Stimulated activated CD8-positive, alpha-beta memory T cell treated with anti-CD3 and anti-CD28 coated beads, Interleukin-2, amount 100 ng/mL, for 1 hour (primary cell): ENCODE measurements at places on chromosomes 6 and 20.

GRCh38 chr6:12359036-12359435 is 68.9 kb downstream of the EDN1 start:
- no peak for DNase-seq

DNA sequence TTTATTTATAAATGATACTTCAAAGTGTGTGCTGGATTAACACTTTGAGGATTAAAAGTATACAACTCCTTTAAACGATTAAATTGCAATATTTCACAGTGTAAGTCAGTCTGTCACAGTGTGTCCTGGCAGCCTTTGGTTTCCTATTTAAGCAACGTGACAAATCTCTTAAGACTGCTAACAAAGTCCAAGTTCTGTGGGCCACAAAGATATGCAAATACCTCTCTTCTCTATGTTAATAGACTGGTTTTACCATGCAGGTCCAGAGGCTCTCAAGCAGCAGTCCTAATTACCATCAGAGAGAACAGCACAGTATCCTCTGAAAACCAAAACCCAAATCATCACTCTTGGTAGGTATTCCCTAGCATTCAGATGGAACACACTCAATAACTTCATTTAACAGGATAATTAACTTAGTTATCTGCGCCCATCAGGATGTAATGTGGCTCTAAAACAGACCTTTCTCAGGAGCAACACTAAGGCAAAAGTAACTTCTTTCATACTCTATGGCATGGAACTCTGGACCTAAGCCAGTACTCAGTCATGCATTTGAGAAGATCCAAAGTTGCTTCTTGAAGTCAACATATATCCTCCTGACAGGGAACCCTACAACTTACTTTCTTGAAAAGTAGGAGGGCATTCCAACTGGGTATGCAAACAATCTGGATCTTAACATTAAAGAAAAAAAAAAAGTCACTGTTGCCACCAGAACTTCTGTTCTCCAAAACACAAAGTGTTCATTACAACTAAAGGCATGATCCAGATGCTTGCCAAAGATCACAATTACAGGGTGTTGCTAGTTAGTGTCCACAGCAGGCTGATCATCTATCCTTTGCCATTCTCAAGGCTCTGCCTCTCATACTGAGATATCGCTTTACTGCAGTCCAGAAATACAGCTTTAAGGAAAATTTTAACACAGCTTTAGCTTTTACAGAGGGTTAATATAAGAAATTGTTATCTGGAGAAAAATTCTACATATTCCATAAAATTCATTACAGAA is 53.2 kb downstream of the MAN1A1 start:
- DNase-seq, result no peak

DNA sequence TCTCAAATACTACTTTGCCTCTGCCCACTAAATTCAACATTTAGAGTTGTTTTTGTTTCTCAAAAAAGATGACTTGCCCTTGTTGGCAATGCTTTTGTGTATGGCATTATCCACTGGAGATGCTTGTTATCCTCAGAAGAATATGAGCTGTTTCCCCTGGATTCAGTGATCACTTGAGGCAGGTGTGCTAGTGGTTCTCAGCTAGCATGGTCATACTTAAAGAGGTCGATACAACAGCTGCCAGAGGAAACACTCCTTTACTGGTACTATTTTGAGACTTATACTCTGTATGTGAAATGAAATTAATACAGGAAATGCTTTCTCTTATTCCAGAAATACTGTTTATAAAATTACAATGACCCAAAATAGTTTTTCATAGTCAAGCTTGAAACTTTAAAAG is 122.5 kb downstream of the HIVEP1 start:
- no peak for DNase-seq

DNA sequence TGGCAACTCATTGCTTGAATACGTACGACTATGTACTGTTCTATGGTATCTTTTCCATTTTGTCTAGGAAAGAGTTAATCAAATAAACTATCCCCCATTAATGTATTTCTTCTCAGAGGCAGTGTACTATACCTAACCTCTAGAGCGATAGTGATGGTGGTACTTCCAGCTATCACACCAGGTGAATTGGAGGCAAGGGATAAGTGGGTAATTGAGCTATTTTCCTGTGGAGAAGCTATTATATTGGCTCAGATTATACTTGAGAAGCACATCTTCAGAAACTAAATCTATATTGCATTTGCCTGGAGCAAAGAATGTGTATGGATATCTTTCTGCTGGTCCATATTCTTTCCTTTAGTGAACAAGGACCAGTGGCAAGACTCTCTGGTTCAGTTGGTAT is 430.7 kb upstream of the KHDRBS2 start:
- no peak for DNase-seq

DNA sequence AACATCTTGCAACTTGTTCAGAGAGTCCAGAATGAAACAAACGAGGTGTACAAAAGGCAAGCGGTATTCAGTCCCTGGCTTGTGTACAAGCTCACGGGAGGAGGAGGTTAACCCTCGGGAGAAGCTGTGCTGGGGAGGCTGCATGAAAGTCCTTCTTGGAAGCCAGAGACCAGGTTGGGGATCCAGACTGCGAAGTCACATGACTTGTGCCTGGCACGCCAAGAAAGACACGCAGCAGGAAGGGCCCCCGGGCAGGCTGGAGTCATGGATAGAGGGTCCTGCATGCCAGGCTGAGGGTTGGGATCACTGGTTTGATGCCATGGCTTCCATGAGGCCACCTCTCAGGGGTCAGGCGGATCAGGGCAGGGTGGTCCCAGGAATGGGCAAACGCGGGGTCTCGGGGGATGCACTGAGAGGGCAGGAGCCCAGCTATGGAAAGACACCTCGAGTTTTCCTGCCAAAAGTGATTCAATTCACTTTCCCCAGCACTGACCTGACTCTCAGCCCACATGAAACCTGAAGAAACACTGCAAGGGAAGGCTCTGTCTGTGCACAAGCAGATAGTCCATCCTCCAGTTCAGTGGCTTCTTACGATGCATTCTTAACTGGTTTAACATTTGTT is 79.4 kb downstream of the DLL1 start:
- DNase-seq, result no peak

DNA sequence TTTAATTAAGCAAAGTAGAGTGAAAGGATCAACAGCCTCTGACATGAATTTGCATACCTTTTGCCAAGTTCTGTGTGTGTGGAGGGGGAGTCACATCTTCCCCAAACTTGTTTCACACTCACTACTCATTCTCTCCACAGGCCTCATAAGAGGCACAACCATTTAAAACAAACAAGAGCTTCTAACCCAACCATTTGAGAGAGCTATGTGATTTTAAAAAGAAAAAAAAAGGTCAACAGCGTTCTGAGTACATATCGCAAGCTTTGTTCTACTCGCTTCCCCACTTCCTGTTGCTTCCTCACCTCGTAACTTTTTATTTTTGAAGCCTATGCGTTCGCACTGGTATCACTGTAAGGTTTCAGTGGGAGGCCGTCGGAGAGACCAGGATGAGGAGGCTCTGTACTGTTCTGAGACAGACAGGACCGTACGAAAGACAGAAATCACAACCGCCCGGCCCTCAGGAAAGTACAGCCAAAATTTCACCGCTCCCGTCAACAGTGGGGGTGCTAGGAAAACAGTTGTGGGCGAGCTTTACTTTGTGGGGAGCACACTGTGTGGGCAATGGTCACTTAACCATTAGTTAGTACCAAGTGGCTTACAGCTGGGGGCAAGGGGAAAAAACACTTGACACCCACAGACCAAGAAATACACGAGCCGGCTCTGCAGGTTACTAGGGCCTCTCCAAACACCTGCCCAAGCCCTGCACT is 61.3 kb downstream of the TRERF1 start:
- DNase-seq, result peak; percentile 19

DNA sequence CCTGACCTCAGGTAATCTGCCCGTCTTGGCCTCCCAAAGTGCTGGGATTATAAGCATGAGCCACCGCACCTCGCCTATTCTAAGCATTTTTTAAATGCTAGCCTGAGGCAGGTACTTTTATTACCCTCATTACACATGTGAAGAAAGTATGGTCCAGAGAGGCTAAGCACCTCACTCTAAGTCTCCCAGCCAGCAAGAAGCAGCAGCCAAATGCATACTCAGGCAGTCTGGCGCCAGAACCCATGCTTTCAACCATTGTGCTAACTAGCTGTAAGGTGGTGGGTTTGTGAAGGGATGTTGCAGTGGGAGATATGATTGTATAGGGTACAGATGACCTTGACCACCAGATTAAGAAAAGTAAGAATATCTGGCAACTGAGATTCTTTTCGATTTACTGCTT is 26.1 kb upstream of the RIPOR2 start:
- DNase-seq, result no peak

DNA sequence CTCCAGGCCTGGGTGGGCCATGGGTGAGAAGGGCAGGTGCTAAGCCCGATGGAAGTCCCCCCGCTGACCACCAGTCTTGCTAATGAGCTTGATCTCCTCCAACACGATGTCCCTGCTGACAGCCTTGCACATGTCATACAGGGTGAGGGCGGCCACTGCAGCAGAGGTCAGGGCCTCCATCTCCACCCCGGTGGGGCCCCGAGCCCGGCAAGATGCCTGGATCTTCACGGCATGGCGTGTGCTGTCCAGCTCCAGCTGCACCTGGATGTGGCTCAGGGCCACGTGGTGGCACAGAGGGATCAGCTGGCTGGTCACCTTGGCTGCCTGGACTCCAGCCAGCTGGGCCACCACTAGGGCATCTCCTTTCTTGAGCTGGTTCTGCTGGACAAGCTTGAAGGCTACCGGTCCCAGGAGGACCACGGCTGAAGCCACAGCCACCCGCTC is 27.9 kb downstream of the MOCS1 start:
- no peak for DNase-seq

DNA sequence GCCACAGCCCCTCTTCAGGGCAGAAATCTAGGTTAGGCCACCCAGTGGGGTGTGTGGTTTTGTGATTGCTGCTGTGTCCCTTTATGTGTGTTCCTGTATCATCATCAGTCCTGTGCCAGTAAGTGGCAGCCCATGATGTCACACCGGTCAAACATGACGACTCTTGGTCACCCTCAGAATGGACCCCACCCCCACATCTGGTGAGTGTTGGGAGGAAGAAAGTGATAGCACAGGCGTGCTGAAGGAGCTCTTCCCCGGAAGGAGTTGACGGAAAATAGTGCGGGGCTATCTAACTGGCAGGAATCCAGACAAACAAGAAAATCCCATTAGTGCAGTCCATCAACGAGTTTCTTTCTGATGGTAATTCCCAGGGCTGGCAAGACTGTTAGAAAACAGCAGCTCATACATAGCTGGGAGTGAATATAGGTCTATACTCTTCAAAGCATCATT is 33.4 kb upstream of the IL17A start:
- DNase-seq, result no peak
